NCI-H2227 treated with DMSO at 0.1 percent for 48 hours (cell line): ENCODE measurements at places on chromosomes 7 and 10.

GRCh38 chr7:137909042-137909441 lies 62.3 kb upstream of the DGKI start:
- no peak for DNase-seq

GRCh38 chr7:100208911-100209408 lies 10.8 kb upstream of the PVRIG start:
- no peak for DNase-seq

DNA sequence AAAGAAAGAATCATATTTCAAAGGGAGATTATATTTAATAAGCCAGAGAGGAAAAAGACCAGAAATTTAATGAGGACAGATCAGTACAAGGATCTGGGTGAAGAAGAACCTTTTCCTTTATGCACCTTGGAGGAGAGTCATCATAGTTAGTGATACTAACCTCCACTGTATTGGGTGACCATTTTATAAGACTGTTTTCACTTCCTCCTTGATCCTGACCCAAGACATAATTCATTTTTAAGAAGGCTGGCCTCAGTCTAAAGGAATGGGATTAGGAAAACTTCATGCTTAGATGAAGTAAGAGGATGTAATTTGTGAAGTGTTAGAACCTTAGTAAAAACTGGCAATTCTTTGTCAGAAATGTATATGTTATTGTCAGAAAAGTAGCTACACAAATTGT lies 68.6 kb downstream of the ADAM22 start:
- DNase-seq = no peak

GRCh38 chr10:70125918-70126552 lies 6.6 kb downstream of the AIFM2 start:
- no peak for DNase-seq

DNA sequence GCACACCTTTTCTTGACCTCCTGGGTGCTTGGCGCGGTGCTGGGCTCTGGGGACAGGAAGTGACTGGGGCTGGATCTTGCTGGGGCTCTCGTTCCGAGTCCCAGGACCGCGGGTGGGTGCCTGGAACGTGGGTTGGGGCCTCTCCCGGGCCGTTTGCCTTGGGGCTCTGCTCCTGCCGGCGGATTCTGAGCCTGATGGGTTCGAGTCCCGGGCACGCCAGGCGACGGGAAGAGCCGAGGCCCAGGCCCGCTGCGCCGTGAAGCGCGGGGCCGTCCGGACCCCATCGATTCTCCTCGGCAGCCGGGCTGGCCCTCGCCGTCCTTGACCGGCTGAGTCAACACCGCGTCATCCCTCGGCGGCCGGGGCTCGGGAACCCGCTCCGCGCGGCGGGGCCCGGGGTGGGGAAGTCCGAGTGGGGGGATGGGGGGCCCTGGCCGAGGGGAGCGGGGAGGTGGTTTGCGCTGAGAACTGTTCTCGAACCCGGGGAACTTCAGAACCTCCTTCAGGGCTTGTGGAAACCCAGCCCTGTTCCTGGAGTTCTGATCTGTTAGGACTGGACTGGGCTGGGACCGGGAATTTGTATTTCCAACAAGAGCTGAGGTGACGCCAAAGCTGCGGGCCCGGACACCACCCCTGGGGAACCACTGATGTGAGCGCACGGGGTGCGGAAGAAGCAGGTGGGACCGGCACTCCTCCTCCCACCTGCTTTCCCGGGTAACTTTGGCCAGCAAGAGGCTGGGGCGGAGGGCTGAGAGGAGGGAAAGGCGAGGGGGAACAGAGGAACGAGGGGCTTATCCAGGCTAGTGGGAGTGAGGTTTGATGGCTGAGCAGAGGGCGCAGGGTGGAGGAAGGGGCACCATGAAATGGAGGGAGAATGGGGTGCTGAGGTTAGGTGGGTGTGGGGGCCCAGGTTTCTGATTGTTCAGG lies 6.2 kb downstream of the HHEX start:
- no peak for DNase-seq

DNA sequence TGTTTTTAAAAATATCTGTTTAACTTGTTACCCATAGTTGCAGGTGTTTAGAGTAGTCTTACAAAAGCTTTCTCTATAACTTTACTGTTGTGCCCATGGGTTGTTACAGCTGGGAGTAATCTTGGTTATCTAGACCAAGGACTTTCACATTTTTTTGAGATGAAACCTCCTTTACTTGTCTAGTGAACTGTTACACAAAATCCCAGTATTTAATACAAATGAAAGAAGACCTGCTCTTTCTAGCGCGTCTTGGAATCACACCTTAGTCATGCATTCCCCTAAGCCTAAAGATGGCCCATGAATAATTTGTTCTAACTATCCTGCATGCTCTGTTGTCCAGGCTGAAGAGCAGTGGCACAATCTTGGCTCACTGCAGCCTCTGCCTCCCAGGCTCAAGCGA lies 38.0 kb downstream of the CSGALNACT2 start:
- DNase-seq = no peak

DNA sequence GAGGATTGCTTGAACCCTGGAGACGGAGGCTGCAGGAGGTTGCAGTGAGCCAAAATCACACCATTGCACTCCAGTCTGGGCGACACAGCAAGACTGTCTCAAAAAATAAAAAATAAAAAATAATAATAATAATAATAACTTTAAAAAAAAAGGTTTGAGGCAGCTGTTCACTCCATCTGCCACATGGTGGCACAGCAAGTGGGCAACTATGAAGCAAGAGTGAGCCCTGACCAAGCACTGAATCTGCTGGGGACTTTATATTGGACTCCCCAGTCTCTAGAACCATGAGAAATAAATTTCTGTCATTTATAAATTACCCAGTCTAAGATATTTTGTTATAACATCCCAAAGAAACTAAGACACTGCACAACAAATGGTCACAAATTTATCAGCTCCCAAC lies 14.6 kb upstream of the BRI3 start:
- DNase-seq = no peak

GRCh38 chr7:27961255-27961654 lies 219.3 kb downstream of the JAZF1 start:
- DNase-seq = no peak

DNA sequence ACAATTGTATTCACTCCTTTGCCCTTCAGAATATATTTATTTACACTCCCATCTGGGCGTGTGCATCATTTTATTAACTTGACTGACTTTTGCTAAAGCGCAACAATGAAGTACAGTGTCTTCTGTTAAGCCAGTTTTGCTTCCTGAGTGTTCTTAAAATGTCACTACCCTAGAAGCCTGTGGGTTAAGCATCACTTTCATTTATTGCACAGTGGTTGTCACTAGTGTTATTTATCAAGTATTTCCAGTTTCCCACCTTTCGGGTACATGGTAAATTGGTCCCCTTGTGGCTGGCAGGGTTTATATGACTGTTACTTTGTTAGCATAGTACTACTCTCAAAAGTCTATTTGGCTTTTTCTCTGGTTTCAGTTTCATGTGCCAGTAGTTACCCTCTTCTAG lies 3.3 kb downstream of the HILPDA start:
- no peak for DNase-seq

GRCh38 chr10:69630651-69631400 lies 779 bp downstream of the FAM241B start:
- DNase-seq = no peak

DNA sequence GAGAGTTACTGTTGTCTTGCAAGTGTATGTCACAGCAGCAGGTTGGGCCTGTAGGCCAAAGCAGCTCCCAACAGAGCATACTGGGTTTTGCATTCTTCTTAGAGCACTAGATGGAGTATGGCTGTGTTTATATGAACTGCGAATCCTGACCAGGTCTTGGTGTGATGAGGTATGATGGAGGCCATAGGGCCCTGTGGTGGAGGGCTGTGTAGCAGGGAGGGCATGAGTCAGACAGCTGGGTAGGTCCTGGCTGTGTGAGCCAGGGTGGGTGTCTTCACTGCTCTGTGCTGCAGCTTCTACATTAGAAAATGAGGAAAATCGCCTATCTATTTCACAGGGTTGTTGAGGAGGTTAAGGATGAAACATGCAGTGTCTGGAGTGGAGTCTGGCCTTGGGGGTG lies 124.2 kb downstream of the BUB3 start:
- DNase-seq = no peak

- no peak for DNase-seq
Measured at GRCh38 chr7:88700725-88701124, 58.8 kb upstream of the ZNF804B start.
